ENCODE measurements at places on chromosomes 2 and 18.

DNA sequence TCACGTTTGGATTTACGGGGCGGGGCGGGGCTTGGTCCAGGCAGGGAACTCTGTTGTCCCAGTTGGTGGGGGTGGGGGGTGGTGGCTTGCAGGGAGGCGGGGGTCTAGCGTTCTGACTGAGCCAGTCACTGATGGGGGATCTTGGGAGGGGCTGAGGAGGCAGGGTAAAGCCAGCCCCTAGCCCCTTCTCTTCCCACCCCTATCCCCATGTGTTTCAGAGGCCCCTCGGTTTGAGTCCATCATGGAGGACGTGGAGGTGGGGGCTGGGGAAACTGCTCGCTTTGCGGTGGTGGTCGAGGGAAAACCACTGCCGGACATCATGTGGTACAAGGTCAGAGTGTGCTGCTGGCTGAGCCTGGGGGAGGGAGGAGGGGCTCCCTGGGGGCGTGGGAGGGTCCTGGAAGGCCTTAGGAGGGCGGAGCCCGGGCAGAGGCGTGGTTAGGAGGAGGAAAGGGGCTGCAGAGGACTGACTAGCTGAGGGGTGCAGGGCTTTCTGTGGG, 22.0 kb upstream of the GMPPA start:
- no peak for DNase-seq

DNA sequence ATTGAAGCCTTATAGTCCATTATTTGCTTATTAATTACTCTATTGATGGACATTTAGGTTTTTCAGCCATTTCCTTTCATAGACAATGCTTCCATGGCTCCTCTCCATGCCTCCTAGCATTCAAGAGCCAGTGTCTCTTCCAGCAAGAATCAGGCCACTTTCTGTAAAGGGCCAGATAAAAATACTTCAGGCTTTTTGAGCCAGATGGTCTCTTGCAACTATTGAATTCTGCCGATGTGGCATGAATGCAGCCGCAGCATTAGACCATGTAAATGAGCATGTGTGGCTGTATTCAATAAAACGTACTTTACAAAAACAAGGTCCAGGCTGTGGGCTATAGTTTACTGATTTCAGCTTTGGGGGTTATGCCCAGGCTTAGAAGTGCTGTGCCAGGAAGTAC, 38.5 kb downstream of the TRAF3IP1 start:
- DNase-seq, result no peak

DNA sequence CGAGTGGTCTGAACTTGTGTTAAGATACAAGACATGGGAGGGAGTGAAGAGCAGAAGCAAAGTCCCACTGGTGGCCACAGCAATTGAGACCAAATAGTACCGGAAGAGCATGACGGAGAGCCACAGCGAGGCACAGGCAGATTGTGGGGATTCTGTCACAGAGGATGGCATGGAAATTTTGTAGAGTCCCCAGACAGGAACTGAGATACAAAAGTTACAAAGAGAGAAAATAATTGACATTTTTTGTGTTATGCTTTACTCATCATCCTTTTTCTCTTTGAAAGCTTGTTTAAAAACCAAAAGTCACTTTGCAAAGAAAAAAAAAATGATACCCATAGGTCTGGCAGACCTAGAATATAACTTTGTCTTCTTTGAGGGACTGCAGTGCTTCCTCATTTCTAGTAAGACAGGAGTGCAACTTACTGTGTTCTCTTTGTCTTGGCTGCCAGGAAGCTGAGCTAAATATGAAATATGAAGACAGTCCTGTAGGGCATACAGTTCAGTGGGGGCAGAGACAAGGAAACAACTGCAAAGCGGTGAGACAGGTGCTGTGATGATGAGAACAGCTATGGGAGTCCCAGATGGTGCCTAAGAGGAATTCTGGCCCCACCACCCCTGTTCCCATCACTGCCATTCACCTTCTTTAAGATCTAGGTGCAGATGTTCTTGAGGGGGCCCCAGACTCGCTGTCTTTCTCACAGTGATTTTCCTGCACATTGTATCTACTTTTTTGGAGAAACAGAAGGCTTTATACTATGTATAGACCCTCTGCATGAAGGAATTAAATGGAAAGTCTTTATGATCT, 5.2 kb downstream of the ARHGAP25 start:
- no peak for DNase-seq

DNA sequence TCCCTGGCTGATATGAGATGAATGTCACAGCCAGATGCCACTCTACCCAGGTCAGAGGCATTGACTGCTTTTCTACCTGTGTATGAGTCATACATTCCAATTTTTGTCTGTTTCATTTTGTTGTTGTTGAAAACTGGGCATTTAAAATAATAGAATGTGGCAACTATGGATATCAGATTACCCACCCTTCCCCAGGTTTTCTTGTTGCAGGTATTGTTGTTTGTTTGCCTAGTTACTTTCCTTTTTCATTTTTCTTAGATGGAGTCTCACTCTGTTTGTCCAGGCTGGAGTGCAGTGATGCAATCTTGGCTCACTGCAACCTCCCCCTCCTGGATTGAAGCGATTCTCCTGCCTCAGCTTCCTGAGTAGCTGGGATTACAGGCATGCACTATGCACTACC, 70.2 kb downstream of the LRRC30 start:
- no peak for DNase-seq

- no peak for DNase-seq
Observed at GRCh38 chr2:39688181-39688580, 22.5 kb downstream of the TMEM178A start.

GRCh38 chr18:38454764-38455469, 889.3 kb upstream of the CELF4 start:
- no peak for DNase-seq

DNA sequence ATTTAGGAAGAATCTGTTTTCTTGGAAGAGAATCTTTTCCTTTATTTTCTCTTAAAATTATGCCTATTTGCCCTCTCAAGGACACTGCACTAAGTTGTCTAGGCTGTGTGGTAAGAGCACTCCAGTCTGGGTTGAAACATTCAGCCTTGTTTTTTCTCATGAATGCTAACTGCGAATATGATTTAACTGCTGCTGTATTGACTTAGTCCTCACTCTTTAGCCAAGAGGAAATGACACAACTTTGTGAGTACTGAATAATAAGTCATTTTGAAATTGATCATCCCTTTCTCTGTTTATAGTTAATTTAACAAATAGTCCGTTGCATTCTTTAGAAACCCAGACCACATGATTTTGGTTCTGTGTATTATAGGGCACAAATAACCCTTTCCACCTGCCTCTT, 4.5 kb upstream of the RND3 start:
- no peak for DNase-seq

GRCh38 chr2:119071476-119071875, 87.1 kb downstream of the C1QL2 start:
- DNase-seq, result no peak

DNA sequence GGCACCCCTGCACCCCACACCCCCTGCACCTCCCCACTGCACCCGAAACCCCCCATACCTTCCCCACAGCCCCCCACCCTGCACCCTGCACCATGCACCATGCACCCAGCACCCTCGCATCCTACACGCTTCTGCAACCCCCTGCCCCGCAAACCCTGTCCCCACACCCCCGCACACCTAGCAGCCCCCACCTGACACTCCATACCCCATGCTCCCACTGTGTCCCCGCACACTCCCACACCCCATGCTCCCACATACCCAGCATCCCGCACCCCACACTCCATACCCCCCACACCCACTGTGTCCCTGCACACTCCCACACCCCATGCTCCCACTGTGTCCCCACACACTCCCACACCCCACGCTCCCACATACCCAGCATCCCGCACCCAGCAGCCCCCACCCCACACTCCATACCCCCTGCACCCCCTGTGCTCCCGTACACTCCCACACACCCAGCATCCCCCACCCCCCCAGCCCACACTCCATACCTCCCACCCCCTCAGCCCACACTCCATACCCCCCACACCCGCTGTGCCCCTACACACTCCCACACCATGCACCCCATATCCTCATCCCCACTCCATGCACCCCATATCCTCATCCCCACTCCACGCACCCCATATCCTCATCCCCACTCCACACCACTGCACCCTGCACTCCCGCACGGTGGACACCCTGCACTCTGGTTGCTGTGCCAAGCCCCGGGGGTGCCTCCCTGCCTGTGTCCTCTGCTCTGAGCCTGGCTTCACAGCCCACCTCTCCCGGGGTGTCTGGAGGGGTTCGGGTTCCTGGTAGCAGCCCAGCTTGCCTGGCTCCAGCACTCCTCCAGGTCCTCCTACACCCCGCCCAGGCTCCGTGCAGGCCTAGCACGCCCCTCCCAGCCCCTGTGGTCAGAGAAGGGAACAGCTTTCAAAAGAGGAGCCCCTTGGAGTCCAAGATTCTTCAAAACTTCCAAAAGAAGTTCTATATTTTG, 93.9 kb upstream of the CTDP1 start:
- DNase-seq, result no peak

DNA sequence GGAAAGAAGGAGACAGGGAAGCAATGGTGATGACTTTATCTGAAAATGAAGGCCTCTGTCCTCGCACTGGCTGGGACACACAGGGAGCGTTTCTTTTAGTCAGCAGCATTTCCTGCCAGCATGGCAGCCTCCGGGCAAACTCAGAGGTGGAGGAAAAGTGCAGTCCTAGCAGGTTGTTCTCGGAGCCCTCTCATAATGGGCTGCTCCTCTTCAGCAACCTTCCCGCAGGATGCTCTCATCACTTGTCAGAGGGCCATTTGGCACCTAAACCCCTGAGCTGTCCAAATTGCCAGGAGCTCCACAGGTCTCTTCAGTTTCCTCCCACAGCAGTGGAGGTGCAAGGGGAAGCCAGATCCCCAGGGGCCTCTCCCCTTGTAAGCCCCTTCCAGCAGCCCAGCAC, 6.2 kb downstream of the STK39 start:
- no peak for DNase-seq

DNA sequence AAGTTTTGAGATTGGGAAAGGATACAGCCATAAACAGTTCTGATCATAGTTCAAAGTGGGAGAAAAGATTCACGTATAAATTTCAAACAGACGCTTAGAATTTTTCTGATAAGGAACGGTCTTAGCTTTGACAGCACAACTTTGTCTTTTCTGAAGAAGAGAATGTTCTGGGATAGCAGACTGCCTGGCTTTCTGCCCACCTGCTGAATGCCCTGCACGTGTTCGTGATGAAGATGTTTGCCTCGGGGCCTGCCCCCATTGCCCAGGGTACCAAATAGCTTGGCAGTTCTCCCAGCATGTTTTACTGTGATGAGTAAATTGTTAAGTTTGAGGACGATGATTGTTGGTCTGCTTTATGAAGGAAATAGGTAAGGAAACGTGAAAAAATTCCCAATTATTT, 4.6 kb downstream of the MRPL33 start:
- no peak for DNase-seq

DNA sequence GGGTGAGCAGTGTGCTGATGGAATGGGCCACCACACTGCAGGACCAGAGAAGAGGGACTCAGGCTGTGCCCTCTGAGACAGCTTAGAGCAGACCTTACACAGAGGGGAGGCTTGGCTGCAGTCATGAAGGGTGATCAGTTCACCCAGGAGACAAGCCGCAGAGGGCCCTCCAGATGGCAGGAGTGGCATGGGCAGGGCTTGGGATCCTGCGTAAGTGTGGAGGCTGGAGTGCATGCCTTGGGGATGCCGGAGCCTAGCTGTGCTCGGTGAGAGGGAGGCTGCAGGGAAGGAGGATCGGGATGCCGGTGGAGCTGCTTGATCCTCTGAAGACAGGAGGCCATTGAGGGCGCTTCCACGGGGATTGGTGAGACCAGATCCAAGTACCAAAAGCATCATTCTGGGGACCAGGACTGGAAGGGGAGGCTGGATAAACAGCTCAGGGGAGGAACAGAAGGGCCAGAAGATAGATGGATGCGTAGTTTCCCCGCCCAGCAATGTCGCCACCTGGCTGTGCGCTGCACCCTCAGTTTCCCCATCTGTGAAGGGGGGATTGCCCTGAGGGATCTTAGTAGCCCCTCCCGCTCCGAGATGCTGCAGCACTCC, 163.4 kb downstream of the INHBB start:
- no peak for DNase-seq

- DNase-seq, result no peak
Observed at GRCh38 chr2:155315768-155316167, 617.3 kb downstream of the KCNJ3 start.

- DNase-seq, result no peak
Observed at GRCh38 chr2:236557306-236558030, 12.2 kb upstream of the ACKR3 start.

GRCh38 chr2:215738351-215738750, 275.0 kb downstream of the MREG start:
- DNase-seq, result no peak
